ENCODE measurements at places on chromosomes 2 and 18.
A peak's percentile ranks its signal among the peaks of the same experiment; 100 is the strongest.

DNA sequence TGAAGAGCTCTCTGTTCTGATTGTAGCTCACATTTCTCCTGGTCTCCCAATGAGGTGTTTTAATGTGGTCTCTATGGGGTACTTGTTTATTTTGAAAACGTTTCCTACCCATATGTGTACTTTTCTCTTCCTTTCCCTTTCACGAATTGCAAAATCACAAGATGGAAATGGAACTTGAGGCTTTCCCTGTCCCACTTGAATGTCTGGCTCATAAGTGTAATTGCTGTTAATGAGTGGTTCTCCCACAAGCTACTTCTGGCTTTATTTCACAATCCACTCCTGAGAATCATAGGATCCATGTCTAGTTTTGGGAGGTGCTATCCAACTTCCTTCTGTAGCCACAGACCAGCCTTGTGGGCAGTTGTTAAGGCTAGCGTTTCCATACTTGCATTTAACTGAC, 81.1 kb upstream of the CAVIN2 start:
- peak; percentile 89 for DNase-seq

GRCh38 chr18:63286926-63287325, 32.6 kb downstream of the BCL2 start:
- DNase-seq = no peak

- no peak for DNase-seq
Observed at GRCh38 chr2:73202156-73203054, at the start of gene NOTO. Gene NOTO, plus strand, starts transcription at chr2:73202574. Its CDS starts 93 bp downstream, at chr2:73202667.

DNA sequence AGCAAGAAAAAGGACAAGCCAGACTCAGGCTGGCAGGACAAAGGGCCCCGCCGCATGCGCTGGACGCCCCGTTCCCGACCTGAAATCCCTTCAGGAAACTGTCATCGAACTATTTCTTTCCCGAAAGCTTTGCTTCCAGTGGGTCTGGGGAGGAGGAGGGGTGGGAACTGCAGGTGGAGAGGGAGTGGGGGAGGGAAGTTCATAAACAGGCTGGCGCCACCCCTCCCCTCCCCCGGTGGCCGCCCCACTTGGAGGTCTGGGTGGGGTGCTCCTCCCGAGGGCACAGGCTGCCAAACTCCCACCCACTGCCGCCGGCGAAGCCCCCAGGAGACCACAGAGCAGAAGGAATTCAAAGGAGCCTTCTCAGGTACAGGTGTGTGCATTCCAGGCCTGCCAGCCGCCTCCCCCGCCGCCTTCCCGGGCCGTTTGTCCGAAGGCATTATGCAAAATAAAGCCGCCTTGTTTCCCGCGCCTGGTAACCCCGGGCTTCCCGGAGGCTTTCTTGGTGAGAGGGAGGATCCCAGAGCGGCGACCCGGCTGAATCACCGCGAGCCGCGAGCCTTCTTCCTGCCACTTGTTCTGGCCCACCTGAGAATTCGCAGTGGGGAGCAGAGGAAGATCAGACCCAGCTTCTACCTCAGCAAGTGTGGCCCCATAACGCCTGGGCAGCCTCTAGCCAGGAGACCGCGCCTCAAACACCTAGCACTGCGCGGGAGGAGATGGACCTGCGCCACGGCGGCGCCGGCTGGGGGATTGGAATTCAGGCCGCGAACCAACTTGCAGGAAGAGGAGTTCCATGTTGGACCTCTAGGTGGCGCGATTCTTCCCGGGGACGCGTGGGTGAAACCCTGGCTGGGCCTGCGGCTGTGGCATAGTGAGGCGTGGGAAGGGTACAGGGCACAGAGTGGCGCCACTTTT, 101.9 kb downstream of the FOXI3 start:
- no peak for DNase-seq

DNA sequence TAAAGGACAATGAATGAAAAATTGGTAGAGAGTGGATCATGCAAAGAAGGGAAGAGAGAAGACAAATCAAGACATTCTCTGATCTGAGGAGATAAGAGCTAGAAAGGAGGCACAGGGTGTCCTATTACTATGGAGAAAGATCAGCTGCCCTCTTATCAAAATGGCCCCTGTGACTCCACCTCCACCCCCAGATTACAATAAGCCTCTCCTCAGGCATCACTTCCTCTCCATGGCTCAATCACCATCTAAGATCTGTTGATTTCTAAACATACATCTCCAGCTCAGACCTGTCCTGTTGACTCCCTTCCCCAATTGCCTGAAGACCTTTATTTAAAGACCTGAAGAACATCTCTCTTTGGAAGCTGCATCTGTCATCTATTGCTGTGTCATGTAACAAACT, 43.2 kb downstream of the SP100 start:
- DNase-seq = no peak

DNA sequence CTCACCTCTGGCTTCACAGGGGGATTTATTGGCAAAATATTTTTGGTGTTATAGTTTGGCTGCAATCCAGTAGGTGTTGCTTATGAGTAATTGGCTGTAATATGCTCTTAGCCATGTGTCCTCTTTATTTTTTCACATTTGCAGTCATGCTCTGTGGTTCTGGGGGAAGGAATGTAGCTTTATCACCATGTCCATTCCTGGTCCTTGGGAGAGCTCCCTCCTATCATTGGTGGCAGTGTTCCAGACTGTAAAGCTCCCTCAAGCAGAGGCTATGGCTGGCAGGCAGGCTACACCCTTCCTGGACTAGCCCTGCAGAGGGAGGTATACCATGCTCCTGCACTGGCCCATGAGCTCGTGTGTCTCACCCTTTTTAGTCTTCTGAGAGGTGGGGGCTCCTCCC, 120.0 kb upstream of the FSIP2 start:
- peak; percentile 23 for DNase-seq

DNA sequence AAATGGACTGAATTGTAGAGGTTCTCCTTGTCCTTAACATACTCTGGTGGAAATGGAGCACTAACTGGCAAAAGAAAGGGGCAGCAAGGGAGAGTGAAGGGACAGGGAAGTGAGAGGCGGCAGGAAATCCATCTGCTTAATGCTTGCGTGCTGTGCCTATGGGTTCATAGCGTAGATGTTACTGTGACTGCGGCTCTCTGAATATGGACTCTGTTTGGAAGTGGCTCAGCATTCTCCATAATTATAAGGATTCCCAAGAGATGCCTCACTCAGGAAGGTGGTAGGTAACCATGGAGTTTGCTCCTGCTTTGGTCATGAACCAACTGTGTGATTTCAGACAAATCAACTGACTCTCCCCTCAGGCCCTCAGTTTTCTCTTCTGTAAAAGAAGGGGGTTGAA, 50.0 kb downstream of the MYO3B start:
- no peak for DNase-seq

GRCh38 chr18:50158866-50159653, 35.9 kb downstream of the MYO5B start:
- no peak for DNase-seq

DNA sequence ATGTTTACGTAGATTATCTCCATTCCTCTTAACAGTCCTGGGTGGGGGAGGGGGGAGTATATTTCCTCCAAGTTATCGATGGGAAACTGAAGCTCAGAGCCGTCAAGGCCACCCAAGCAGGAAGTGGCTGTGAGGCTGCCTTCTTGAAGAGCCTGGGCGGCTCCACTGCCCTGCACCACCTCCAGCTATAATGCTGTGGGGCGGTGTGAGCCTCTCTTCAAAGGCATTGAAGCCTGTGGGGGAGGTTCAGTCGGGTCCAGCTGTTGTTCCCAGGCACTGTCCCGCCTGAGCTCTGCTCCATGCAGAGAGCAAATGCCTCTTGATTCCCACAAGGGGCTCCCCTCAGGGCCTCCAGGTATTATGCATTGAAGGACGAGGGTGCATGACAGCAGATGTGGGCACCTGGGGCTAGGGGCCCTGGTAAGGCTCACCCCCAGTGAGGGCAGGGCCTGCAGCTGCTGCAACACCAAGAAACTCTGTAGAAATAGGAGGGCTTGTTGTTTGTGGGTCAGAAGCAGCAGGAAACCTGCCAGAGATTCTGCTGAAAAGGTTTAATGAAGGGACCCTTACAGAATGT, 29.5 kb upstream of the LAPTM4A start:
- DNase-seq = no peak

GRCh38 chr18:5710676-5711075, 166.9 kb upstream of the EPB41L3 start:
- no peak for DNase-seq

DNA sequence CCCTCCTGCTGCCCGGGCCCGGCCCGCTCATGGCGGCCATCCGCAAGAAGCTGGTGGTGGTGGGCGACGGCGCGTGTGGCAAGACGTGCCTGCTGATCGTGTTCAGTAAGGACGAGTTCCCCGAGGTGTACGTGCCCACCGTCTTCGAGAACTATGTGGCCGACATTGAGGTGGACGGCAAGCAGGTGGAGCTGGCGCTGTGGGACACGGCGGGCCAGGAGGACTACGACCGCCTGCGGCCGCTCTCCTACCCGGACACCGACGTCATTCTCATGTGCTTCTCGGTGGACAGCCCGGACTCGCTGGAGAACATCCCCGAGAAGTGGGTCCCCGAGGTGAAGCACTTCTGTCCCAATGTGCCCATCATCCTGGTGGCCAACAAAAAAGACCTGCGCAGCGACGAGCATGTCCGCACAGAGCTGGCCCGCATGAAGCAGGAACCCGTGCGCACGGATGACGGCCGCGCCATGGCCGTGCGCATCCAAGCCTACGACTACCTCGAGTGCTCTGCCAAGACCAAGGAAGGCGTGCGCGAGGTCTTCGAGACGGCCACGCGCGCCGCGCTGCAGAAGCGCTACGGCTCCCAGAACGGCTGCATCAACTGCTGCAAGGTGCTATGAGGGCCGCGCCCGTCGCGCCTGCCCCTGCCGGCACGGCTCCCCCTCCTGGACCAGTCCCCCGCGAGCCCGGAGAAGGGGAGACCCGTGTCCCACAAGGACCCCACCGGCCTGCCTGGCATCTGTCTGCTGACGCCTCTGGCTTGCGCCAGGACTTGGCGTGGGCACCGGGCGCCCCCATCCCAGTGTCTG, 767 bp downstream of the RHOB start:
- DNase-seq = no peak

- no peak for DNase-seq
Observed at GRCh38 chr2:210478661-210479060, 2.1 kb upstream of the LANCL1 start.

- DNase-seq = no peak
Observed at GRCh38 chr2:197308585-197308984, 2.0 kb downstream of the ANKRD44 start.

- no peak for DNase-seq
Observed at GRCh38 chr2:21103274-21103891, 20.4 kb upstream of the TDRD15 start.

GRCh38 chr18:22228976-22229375, 59.6 kb downstream of the GATA6 start:
- no peak for DNase-seq

DNA sequence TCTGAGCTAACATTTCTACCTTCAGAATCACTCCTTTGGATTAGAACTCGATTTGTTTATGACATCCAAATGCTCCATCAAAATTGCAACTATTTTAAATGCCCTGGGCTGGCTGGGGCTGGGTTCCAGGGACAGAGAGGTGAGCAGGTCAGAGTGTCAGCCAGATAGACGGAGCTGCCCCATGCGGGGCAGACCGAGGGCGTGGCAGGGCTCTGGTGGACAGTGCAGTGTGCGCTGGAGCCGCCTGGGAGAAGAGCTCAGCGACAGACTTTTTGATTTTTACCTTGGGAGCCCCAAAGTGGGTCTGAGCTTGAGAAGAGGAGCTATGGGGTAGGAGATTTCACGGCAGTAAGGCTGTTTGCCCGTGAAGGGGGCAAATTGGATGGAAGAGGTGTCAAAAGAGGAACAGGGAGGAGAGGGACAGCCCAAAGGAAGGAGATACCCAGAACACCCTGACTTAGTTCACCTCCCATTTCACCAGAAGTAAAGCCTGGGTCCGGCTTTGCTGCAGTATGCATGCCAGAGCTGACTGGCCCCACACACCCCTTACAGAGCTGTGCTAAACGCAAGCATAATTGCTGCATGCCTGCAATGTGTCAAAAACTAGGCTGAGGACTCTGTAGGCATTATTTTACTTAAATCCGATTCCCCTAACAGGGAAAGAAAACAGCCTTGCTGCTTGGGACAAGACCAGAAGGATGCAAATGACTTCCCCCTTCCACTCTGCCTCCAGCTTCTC, 33.7 kb downstream of the EN1 start:
- no peak for DNase-seq

- DNase-seq = peak; percentile 20
Observed at GRCh38 chr2:112092286-112093041, 37.4 kb downstream of the TMEM87B start.

DNA sequence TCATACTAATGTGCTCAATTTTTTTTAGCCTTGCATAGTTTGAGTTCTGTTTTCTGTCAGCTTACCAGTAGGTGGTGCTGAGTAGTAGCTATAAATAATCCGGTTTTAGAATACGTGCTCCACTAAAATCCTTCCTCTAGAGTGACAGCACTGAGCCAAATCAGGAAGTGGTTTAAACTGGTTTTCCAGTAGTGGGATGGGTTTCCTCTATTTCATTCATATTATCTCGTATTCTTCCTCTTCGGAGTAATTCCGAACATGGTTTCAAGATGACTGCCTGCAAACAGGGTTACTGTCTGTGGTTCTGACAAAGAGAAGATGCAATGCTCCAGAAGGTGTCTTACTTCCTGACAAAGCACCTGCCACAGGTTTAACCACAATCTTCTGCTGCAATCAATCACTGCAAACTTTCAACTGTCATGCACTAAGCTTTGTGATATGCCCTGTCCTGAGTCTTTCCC, 496.9 kb upstream of the VRK2 start:
- no peak for DNase-seq

GRCh38 chr2:196200557-196200956, 29.2 kb upstream of the STK17B start:
- DNase-seq = no peak

- DNase-seq = no peak
Observed at GRCh38 chr2:27991146-27991545, 100.6 kb downstream of the BABAM2 start.

- no peak for DNase-seq
Observed at GRCh38 chr18:26662996-26663395, 114.6 kb upstream of the KCTD1 start.

DNA sequence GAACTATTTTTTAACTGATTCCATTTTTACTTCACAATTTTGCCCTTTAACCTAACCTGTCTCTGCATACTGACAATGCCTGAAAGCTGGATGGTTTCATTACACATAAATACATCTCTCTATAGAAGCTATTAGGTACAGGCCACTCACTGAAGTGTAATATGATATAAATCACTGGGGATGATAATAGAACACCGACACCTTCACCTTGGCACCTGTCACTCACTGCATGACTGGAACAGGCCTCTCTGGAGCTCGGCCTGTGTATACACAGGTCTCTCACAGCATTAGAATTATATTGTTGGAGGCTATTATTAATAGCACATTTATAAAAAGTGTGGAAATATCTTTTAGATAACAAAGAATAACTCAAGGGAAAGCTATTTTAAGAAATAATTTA, 138.2 kb downstream of the TMEM131 start:
- DNase-seq = no peak

Measured in epithelial cell of proximal tubule (primary cell).